Stimulated activated naive B cell treated with anti-CD40 and anti-IgM and Interleukin-4, amounts not matched to agents 10 μg/mL and 1 μg/mL and 100 μg/mL, for 72 hours (primary cell): ENCODE measurements at places on chromosomes 2 and 18.
A peak's percentile ranks its signal among the peaks of the same experiment; 100 is the strongest.

- H3K27me3 ChIP-seq = no peaks in the 10 kb centered on the region
- no peak overlapping the region for H3K4me3 ChIP-seq
- DNase-seq = no peak
- peaks cover 11% of the 10 kb centered on the region for H3K4me1 ChIP-seq
- H3K36me3 ChIP-seq = peaks cover 31% of the 10 kb centered on the region
Observed at GRCh38 chr2:86753606-86754005, 33.5 kb downstream of the RMND5A start.

GRCh38 chr2:64807417-64807816 lies 153.7 kb upstream of the SERTAD2 start:
- H3K27me3 ChIP-seq = no peaks in the 10 kb centered on the region
- peak; percentile 22 for DNase-seq
- H3K4me1 ChIP-seq = peaks cover 14% of the 10 kb centered on the region
- H3K4me3 ChIP-seq = no peak overlapping the region

DNA sequence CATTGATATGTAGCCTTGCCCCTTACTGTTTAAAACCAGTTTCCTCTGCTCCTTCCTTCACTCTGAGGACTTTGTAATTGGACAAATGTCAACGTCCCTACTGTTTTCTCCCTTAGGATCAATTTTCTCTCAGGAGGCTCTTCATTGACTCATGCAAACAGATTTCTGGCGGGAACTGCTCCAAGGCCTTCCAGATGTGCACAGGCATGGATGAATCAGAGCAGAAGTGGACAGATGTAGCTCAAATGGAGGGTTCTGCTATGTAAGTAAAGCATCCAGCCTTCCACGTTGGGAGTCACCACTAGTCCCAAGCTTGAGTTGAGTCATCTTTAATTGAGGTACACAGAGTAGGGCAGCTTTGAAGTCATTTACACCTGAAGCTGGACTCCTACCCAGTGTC lies 34.1 kb upstream of the ZDBF2 start:
- H3K27me3 ChIP-seq = peaks cover 8% of the 10 kb centered on the region
- no peak overlapping the region for H3K27ac ChIP-seq
- DNase-seq = no peak

DNA sequence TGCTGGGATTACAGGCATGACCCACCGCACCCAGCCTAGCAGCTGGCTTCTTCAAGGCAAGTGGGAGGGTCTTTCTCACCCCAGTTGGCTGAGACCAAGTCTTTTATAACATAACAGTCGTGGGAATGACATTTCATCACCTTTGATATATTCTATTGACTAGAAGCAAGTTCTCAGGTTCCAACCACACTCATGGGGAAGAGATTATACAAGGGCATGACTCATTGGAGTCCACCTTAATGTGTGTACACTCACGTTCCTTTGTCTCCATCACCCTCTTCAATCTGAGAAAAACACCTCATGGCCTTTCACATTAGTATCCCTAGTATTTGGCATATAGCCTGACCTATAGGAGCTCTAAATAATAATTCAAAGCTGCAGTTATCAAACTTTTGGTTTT lies 2.8 kb upstream of the BBS5 start:
- no peak for DNase-seq
- peaks cover 16% of the 10 kb centered on the region for H3K4me1 ChIP-seq
- H3K27me3 ChIP-seq = peaks cover 10% of the 10 kb centered on the region
- H3K27ac ChIP-seq = no peak overlapping the region
- H3K36me3 ChIP-seq = no peaks in the 10 kb centered on the region

DNA sequence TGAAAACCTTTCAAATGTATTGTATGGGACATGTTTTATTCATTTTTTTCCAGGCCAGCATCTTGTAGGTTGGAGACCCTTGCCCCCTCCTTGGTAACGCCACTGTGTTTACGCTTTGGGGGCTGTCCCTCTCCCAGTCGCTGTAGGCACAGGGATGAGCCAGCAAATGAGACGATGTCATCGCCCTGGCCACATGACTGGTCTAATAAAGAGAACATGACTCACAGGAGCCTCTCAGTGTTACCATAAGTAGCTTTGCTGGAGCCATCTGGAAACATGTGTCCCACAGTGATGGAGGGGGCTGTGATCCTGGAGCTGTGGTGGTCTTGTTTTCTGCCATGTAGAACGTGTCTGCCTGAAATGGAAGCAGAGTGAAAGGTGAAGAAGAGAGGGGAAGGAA lies 78.9 kb downstream of the CD8B2 start:
- H3K27me3 ChIP-seq = peaks cover 19% of the 10 kb centered on the region
- H3K27ac ChIP-seq = peak overlapping the region; percentile 17
- H3K4me3 ChIP-seq = no peak overlapping the region
- H3K36me3 ChIP-seq = no peaks in the 10 kb centered on the region
- no peak for DNase-seq
- H3K4me1 ChIP-seq = peaks cover 8% of the 10 kb centered on the region

DNA sequence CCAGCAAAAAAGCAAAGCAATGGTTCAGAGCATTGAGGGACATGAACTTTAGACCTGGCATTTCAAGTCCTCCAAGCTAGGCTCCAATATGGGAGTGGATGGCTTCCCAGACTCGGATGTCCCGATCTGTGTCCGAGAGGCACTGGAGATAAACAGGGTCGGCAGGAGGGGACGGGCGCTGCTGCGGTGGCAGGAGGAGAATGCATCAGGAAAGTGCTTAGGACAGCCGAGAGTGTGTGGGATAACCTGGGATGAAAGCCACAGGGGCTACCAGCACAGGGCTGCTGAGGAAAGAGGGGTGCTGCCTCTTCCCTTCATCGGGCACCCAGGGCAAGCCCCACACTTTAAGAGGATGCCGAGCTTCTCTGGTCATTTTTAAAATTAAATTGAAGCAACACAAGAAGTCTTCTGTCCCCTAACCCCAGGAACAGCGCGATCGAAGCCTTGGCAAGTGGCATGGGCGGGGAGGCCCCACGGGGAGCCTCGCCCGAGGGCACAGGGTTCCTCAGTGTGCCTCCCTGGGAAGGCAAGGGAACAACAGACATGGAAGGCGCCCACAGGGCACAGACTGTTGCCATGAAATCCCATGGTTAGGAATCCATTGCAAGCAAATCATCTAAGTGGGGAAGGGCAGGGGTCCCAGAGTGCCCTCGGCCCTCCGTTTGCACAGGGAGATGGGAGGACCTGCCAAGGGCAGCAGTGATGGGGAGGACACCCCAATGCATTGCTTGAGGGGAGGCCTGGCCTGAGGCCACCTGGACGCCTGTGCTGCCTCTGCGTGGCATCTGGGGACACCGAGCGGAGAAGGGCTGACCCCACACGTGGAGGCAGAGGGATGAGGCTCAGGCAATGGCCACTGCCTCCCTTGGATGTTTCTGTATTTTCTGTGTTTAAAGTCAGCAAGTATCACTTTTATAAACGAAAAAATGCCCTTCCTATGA lies 78.5 kb upstream of the GPC1 start:
- DNase-seq = no peak
- H3K36me3 ChIP-seq = peaks cover 4% of the 10 kb centered on the region
- no peak overlapping the region for H3K27ac ChIP-seq
- no peak overlapping the region for H3K4me3 ChIP-seq
- H3K27me3 ChIP-seq = peaks cover 12% of the 10 kb centered on the region
- no peaks in the 10 kb centered on the region for H3K4me1 ChIP-seq

DNA sequence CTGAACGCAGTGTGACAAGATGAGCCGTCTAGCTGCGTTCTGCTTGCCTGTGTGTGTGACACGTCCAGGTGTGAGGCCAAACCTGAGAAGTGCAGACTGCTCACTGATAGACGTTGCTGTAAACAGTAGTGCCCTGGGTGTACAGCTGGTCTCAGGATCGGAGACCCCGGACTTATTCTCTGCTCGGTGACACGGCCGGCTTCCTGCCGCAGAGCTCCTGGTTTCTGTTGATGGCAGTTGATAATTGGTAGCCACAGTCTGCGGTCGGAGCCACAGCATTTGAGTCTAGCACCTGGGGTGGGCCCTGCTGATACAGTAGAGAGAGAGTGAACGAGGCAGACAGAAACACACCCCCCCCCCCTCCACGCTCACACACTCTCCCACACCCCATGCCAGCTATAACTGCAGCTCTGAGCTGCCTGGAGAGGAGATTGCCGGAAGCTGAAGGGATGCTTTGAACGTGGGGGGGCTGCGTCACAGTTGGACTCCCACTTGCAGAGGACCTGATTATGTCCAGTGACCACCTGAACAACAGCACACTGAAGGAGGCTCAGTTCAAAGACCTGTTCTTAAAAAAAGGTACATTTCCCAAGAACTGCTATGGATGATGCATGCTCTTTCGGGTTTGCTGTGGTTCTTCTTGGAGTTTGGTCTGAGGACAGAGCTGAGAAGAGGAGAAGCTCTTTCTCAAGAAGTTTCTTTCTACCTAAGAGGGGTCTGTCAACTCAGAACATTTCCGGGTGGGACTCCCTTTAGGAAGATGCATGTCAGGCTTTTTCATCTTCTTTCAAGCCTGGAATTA lies 114.0 kb downstream of the FAM210A start:
- H3K36me3 ChIP-seq = peaks cover 17% of the 10 kb centered on the region
- H3K27me3 ChIP-seq = no peaks in the 10 kb centered on the region
- H3K4me1 ChIP-seq = peaks cover 62% of the 10 kb centered on the region
- peak overlapping the region; percentile 87 for H3K4me3 ChIP-seq
- DNase-seq = peak; percentile 84
- peak overlapping the region; percentile 98 for H3K27ac ChIP-seq

- H3K27ac ChIP-seq = peak overlapping the region; percentile 59
- no peak for DNase-seq
- peaks cover 67% of the 10 kb centered on the region for H3K4me1 ChIP-seq
- H3K36me3 ChIP-seq = no peaks in the 10 kb centered on the region
- no peaks in the 10 kb centered on the region for H3K27me3 ChIP-seq
- H3K4me3 ChIP-seq = no peak overlapping the region
Observed at GRCh38 chr2:227414846-227415245, 27.1 kb upstream of the SCYGR1 start.

DNA sequence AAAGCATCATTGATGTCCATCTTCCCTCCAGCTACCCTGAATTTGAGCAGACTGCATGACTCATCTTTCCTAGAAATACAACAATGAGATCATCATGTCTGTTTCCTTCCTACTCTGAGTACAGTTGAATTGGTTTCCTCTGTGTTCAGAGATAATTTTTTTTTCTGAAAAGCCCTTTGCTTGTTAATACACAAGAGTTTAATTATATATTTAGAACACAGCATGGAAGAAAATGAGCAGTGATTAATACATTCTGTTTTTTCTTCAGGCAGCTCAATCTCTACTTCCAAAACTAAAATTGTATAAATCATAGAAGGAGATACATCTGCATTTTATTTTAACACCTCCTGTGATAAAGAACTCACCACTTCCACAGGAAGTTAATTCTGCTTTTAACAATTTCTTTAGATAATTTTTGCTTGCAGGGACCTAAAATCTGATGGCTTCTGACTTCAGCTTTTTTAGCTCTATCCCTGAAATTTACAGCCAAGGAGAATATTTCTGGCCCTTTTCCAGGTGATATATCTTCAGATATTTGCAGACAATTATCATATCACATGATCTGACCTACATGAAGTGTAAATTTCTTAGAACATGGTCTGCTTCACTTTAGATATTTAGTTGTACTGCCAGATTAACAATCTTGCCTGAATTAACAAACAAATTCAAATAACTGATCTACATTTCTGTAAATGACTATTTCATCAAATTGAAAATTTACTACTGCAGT lies 249.0 kb downstream of the TRIB2 start:
- peaks cover 41% of the 10 kb centered on the region for H3K27me3 ChIP-seq
- no peak overlapping the region for H3K27ac ChIP-seq

- no peaks in the 10 kb centered on the region for H3K27me3 ChIP-seq
- H3K4me1 ChIP-seq = peaks cover 84% of the 10 kb centered on the region
- H3K27ac ChIP-seq = peak overlapping the region; percentile 96
- H3K4me3 ChIP-seq = peak overlapping the region; percentile 78
- peak; percentile 77 for DNase-seq
Observed at GRCh38 chr18:2971741-2972552, 41.0 kb downstream of the LPIN2 start.

DNA sequence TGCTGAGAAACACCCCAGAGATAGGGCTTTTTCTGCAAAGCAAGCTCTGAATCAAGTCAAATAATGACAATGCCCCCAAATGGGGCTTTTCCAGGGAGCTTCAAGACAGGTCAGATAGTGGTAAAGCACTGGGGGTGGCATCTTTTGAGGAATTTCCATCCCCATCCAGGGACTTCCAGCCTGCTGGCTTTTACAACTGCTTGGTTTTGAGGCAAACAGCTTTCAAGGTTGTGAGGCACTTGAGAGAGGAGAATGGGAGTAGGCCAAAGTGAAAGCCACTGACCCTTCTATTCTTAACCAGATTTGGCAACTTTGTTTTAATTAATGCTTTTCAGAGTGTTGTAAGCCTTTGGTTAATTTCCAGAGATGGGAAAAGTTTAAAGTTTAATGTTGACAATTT lies 762.0 kb upstream of the POU3F3 start:
- H3K27me3 ChIP-seq = no peaks in the 10 kb centered on the region
- no peak for DNase-seq
- no peaks in the 10 kb centered on the region for H3K4me1 ChIP-seq
- no peak overlapping the region for H3K4me3 ChIP-seq

GRCh38 chr2:42934580-42935186 lies 142.3 kb upstream of the HAAO start:
- H3K27ac ChIP-seq = no peak overlapping the region
- no peak overlapping the region for H3K4me3 ChIP-seq
- peaks cover 8% of the 10 kb centered on the region for H3K27me3 ChIP-seq

DNA sequence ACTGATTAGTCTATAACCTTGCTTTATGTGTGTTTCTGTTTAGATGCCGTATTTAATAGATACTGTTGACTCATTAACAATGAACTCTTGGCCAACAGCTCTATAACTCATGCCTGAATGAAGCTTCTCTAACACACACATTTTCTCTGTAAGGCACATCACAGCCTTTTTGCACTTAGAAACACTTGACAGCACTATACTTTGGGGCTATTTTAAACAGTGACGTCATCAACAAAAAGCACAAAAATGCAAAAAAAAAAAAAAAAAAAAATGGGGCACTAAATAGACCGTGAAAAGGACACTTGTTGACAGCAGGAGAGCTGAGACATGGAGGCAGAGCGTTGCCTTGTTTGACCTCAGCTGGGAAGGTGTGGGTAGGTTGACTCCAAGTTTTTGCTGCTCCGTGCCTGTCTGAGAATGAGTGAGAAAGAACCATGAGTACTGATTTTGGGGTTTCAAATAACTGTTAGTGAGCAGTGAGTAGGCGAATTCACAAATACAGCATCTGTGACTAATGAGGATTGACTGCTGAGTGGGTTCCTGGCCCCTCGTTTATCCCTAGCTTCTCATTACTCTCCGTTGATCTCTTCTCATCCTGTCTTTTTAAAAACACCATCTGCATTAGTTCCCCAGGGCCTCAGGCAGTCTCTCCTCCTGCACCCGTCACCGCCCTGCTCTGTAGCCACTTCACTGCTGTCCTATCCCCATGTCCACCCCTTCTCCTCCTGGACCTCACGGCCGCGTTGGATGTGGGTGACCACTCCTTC lies 24.4 kb downstream of the SPP2 start:
- peaks cover 6% of the 10 kb centered on the region for H3K4me1 ChIP-seq
- H3K27ac ChIP-seq = no peak overlapping the region
- no peak overlapping the region for H3K4me3 ChIP-seq
- no peak for DNase-seq
